Activated CD8-positive, alpha-beta memory T cell treated with anti-CD3 and anti-CD28 coated beads, Interleukin-2, amount 10 ng/mL, durations not matched to agents 7 days and 5 days (primary cell): ENCODE measurements at places on chromosomes 3 and 15. TPM values are rescaled to one million over a fixed set of nuclear protein-coding genes. Genes with fewer than 3 reads are reported as not detected.

- DNase-seq = no peak
Measured at GRCh38 chr3:86785386-86785785, 205.6 kb downstream of the VGLL3 start.

The AGBL1 gene
- not detected for total RNA-seq

- DNase-seq = no peak
Measured at GRCh38 chr3:89954137-89954536, 846.7 kb downstream of the EPHA3 start.

The SATB1 gene
- 164 TPM for total RNA-seq

The WDR72 gene
- total RNA-seq = not detected

The HMCES gene
- 52.1 TPM for total RNA-seq
